ENCODE measurements at places on chromosomes 12 and 14.
A peak's percentile ranks its signal among the peaks of the same experiment; 100 is the strongest.

DNA sequence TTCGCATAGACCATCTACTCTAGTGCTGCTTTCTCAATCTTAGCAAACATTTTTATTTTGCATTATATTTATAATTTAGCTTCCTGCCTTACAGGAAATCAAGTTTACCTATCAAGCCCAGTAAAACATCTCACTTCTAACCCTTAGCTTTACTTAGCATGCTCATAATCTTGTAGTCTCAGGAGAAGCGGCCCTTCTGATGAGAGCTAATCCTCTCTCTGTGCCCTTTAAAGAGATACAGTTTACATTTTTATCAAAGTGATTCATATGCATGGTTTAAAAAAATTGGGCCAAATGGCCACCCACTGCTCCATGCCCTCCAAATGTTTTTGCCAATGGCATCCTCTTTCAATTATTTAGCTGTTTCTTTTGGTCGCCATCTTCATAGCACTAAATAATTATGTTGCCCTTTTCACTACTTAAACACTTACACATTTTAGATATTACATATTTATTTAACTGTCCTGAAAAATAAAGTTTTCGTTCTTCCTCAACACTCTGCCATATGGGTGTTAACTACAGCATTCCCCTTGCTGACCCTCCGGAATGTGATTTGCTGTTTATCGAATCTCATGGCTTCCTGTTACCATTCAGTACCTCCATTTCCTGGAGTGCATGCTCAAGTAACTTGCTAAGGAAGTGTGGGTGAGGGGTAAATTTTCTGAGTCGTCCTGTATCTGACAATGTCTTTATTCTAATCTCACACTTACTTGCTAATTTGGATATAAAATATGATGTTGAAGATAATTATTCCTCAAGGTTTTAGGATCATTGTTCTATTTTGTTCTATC is 29.3 kb downstream of the YLPM1 start:
- no peak for DNase-seq

GRCh38 chr12:29299633-29300032 is 81.3 kb downstream of the ERGIC2 start:
- DNase-seq = no peak

DNA sequence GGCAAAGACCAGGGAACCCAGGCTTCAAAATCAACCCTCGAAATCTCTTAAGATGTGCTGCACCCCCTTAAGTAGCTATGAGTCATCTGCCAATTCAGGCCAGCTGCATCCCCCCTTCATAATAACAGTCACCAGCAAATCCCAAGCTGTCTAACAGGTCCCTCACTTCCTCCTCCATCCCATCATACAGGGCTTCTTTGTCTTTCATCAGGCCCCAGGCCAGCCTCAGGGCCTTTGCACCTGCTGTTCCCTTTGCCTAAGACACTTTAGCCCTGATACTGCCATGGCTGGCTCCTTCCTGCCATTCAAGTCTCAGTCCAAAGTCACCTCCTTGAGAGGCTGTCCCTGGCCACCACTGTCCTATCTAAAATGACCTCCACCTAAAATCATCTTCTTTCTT is 4.0 kb downstream of the RASAL1 start:
- DNase-seq = no peak

DNA sequence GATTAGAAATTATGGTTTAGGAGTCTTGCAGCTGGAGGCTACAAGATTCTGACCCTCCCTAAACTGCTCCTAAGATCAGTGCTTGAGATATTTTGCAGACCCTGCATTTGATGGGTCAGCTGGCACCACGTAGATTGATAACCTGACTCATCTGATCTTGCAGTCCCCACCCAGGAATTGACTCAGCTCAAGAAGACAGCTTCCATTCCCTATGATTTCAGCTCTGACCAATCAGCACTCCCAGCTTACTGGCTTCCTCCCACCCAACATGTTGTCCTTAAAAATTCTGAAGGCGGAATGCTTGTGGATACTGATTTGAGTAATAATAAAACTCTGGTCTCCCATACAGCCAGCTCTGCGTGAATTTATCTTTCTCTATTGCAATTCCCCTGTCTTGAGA is 23.2 kb upstream of the MTHFD1 start:
- peak; percentile 87 for DNase-seq

DNA sequence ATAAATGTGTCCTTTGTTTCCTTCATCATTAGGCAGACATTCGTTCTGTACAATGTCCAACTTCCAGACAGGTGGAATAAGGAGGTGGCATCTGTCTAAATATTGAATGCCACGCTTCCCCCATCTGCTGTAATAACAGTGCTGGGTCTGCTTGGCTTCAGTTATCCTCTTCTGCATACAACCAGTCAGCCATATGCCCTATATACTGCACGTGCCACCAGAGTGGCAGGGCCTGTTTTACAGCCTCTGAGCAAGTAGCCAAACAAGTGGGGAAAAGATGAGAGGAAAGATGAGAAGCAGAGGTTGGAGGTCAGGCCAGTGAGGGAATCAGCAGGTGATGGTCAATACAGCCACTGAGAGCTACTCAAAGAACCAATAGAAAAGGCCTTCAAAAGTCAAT is 55.4 kb downstream of the OTX2 start:
- no peak for DNase-seq

GRCh38 chr14:23306412-23307145 is at the start of gene BCL2L2:
Gene BCL2L2, plus strand, starts transcription at chr14:23306833. Its CDS starts 935 bp downstream, at chr14:23307768.
- peak; percentile 89 for DNase-seq

DNA sequence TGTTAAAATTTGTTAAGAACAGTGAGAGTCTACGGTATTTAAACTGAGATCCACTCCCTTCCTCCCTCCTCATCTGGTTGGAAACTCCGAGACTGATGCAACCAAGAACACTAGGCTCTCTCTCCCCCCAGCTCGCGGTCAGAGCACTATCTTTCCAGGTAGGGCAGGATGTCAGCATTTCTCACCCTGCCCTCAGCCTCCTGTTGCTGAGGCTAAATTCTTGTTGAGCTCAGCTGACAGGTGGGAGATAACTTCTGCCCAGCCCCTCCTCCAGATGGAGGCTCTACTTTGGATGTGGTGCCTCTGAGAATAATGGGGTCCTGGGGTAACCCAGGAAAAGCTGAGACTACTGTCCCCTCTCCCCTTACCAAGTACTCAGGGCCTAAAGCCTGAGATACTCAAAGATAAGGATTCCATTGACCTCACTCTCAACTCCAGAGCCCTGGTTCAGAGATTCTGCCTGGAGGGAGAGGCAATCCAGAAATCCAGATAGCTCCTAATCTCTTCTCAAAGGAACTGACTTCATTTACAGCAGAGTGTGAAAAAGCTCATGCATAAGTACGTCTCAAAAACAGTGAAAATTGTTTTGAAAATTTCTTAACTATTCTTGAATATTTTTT is 110.1 kb downstream of the EML5 start:
- DNase-seq = peak; percentile 2

DNA sequence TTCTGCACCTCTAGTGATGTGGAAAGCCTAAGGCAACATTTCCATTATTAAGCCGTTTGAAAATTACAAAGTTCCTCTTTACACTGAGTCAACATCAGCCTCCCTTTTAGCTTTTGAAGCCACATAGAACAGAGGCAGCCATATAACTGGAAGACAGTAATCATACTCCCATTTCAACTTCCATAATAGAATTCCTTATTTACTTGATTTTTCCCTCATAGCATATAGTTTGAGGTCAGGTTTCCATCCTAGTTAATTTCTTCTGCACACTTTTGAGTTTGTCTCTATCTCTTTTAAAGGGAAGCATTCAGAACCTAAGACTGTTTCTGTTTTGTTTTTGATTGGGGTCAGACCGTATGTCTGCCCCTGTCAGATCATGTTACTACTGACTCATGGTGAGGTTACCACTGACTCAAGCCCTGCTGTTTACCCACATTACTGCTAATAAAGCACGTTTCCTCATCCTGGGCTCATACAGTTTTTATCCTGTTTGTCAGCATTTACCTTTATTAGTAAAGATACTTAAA is 161.0 kb downstream of the SLC38A4 start:
- DNase-seq = peak; percentile 97

DNA sequence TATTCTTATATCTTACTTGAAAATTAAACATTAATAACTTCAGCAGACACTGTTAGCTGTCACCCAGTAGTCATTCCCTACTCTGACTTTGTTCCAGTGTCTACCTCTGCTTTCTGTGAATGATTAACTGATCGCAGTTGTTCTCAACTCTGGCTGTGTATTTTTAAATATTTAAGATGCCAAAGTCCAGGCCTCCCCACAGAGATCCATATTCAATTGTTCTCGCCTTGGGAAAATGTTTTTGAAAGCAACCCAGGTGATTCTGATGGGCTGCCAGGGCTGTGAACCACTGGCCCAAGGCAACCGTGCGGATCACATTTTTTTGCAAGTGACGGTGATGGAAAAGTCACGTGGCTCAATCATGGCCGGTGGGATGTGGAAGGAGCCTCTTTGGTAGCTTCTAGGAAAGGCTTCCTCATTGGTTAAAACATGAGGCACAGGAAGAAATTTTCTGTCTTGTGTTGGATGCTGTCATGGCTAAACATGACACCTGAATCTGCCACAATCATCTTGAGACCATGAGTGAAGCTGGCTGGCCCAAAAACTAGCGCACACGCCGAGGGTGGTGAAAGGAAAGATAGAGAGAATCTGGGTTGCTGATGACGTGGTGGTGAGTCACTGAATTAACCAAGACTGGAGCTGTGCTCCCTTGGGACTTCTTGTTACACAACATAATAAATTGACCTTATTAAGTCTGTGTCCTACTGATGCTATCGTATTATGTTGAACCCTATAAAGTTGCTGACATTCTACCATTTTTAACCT is 37.2 kb downstream of the RDH12 start:
- DNase-seq = peak; percentile 94

DNA sequence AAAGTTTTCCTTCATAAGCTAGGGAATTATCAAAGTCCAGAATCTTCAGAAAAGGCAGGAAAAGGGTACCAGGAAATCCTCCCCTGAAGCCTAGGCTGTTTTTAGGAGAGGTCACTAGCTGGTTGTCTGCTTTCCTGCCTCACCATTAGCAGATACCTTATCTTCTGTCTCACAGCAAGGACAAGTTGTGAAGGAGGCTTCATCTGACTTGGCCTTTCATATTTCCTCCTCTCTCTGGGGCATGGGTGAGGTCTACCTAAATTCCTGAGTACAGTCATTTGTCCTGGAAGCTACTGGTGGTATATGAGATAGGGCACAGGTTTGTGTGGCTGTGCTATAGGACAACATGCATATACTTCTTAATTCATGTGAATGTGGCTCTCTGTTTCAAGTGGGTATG is 2.3 kb downstream of the FOXJ2 start:
- no peak for DNase-seq

- DNase-seq = no peak
Observed at GRCh38 chr12:66270613-66271012, 31.7 kb upstream of the HELB start.

DNA sequence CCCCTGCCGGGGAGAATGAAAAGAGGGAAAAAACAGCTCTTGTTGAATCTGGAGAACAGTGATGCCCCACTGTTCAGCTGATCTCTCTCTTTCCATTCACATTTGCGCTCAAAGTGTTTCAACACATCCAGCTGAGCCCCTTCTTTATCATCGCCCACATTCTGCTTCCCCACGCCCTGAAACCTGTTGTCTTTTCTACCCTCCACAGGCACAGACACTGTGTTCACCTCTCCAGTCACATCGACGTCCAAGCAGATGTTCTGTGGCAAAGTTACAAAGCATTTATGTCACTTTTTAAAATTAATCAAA is 338.7 kb downstream of the EGLN3 start:
- DNase-seq = no peak

DNA sequence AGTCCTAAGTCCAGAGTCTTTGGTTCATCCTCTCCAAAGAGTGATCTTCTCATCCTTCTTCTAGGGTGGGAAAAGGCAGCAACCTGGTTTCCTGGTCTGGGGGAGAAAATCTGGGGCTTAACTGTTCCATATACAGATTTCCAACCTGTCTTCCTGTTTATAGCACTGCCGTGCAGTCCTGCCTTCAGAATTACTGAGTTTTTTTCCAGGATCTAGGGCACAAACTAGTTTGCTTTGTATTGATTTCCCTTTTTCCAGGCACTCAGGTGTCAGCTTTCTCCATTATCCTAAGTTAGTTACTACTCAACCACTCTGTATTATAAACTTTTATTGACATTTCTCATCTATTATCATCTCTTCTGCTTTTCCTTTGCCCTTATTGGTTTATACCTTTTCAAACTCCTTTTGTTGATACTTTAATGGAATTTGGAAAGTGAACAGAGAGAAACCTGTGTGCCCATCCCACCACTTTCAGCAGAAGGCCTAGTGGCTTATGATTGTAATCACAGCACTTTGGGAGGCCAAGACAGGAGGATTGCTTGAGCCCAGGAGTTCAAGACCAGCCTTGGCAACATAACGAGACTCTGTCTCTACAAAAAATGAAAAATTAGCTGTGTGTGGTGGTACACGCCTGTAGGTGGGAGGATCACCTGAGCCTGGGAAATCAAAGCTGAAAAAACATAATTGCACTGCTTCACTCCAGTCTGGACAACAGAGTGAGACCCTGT is 4.1 kb upstream of the LYZ start:
- DNase-seq = no peak

- no peak for DNase-seq
Observed at GRCh38 chr14:56501909-56502530, 77.6 kb upstream of the TMEM260 start.

DNA sequence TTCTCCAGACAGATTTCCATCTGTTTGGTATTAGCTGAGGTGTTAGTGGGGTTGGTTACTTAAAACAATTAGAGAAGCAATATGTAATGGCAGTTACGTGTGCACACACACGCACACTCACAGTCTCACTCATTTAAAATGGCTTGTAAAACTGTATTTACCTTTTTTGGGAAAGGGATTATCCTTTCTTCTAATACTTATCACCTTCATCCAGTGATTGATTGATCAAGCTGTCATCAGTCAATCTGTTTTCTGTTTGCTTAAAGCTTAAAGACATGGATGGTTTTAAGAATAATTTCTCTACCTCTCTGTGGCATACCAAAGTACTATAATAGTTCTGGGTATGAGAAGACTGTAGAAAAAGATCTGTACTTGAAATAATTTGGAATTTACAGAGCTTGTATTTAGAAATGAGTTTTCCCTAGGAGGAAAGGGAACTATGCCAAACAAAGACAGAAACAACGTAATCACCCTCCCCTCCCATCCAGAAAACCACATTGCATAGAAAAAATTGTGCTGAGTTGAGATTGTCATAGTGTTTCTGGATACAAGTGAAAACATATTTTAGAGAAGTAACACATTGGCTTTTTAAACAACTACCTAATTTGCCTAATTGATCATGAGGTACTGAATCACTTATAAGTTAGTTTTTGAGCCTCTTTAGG is 455.8 kb downstream of the PCNX1 start:
- peak; percentile 64 for DNase-seq

- DNase-seq = peak; percentile 87
Observed at GRCh38 chr12:75944097-75944904, 87.3 kb downstream of the PHLDA1 start.

- DNase-seq = peak; percentile 59
Observed at GRCh38 chr12:25458047-25458552, 95.0 kb downstream of the LMNTD1 start.

- DNase-seq = peak; percentile 52
Observed at GRCh38 chr12:95784915-95785314, 5.6 kb downstream of the NTN4 start.

- DNase-seq = no peak
Observed at GRCh38 chr12:83158613-83159207, 472.0 kb downstream of the TMTC2 start.
